Fibroblast of skin of left quadriceps (primary cell): ENCODE measurements at places on chromosomes 1 and 21.

- DNase-seq: no peak
These were observed 13.7 kb upstream of the RPL5 start for GRCh38 chr1:92817986-92818764.

DNA sequence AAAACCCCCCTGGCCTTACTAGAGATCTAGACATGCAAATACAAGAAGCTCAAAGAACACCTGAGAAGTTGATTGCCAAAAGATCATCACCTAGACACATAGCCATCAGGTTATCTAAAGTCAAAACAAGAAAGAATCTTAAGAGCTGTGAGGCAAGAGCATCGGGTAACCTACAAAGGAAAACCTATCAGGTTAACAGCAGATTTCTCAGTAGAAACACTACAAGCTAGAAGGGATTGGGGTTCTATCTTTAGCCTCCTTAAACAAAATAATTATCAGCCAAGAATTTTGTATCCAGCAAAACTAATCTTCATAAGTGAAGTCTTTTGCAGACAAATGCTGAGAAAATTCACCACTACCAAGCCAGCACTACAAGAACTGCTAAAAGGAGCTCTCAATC, 12.2 kb upstream of the SPRR2F start:
- no peak for DNase-seq

DNA sequence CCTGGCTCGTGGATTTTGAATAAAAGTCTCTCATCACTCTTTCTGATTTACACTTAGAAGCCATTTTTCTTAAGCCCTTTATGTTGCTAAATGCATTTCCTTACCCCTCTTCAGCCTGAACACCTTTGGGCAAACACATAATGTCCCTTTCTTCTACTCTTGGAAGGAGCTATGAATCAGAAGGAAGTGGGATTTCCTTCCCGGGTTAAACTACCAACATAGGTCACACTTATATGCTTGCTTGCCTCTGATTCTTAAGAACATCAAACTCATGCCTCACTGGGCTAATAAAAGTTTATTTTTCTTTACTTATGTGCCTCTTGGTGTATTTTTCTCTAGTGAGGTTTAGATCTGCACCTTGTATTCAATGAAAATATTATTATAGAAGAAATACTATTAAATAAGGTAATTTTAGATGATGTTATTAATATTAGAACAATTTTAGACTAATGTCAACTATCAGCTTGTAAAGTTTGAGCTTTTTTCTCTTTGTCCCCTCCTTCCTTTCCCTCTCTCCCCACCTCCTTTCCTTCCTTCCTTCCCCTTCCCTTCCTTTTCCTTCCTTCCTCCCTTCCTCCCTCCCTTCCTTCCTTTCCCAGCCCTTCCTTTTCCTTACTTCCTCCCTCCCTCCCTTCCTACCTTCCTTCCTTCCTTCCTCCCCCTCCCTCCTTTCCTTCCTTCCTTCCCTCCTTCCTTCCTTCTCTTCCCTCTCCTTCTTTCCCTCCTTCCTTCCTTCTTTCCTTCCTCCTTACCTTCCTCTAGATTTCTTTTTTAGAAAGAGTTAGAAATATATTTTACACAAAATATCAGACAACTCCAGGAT, 66.5 kb upstream of the KCNJ6 start:
- DNase-seq: no peak

DNA sequence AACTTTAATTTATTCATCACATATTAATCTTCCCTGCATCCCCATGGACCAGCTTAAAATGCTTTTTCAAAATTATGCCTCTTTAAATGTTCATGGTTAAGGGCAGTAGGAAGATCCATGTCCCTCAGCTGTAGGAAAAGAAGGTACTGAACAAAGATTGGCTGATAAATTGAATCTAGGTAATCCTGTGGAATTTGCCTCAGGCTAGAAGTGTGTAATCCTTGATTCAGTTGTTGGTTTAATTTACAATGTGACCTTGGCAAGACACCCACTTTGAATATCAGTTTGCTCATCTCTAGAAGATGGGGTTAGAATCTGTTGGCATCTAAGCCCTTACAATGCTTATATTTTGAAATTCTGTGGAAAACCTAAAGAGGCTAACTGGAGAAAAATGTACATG, 6.1 kb downstream of the TTC4 start:
- no peak for DNase-seq
